ENCODE measurements at places on chromosomes 6 and 20. TPM values are rescaled to one million over a fixed set of nuclear protein-coding genes. Genes with fewer than 3 reads are reported as not detected.

The CALHM4 gene
- polyA plus RNA-seq, result not detected

The BPIFA1 gene
- not detected for polyA plus RNA-seq

- H3K4me3 ChIP-seq, result no peak overlapping the region
- H3K4me1 ChIP-seq, result no peaks in the 10 kb centered on the region
- no peaks in the 10 kb centered on the region for H3K27me3 ChIP-seq
- H3K27ac ChIP-seq, result no peak overlapping the region
- no peaks in the 10 kb centered on the region for H3K36me3 ChIP-seq
Measured at GRCh38 chr20:46970937-46971630, 76.4 kb downstream of the EYA2 start.

DNA sequence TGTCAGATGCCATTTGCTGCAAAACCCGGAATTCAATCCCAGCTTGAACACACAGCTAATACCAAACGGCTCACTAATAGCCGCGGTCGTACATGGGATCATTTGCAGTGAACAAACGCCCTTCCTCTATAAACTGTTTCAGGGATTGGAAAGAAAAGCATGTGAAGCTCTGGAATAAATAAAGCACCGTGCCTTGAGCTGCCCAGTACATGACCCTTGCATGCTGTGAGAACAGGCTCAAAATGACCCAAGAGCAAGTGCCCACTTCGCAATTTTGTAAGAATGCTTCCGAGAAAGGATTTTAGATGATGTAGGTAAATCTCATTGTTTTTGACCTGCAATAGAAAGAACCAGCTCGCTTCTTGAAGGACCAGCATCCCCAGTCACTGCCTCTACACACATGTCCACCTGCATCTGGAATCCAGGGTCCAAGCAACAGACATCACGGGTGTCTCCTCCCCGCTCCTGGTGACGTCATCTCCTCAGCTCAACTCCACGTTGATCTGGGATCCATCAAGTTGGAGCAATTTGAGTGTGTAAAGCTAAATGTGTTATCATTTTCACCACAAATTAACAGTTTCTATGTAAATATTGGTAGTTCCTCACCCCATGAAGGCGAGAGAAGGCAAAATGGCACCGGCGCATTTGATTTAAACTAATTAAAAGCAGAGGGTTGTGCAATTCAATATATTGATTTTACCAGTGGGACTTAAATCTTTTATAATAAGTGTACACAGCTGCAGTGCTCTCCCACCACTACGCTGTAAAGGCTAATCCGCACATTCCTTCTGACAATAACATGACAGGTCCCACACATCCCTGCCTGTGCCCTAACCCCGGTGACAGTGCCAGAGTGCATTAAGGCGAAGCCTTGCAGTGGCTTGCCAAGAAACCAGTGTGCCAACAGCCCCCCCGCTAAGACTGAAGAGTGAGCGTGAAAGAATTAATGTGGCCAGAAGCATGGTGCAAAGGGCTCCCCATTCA, 6.2 kb downstream of the BMP7 start:
- H3K4me3 ChIP-seq, result no peak overlapping the region
- H3K36me3 ChIP-seq, result no peaks in the 10 kb centered on the region
- H3K4me1 ChIP-seq, result no peaks in the 10 kb centered on the region
- H3K27ac ChIP-seq, result no peak overlapping the region
- H3K27me3 ChIP-seq, result no peaks in the 10 kb centered on the region

DNA sequence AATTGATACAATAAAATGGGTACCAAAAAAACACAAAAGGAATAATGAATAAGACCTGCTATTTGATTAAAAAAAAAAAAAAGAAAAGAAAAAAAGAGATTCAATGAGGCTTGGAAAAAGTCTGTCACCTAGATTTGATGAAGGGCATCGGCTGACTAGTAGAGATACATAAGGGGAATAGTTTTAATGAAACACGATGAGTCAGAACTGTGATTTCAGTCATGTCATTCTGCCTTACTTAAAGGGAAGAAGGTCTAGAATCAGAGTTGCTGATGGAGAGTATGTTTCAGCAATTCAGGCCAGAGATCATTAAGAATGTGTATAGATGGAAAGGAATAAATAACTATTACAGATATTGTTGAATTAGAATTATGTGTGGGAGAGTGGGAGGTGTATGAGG, 565.9 kb upstream of the RNF217 start:
- H3K4me3 ChIP-seq, result no peak overlapping the region
- no peak overlapping the region for H3K27ac ChIP-seq
- no peak for DNase-seq
- no peaks in the 10 kb centered on the region for H3K36me3 ChIP-seq

DNA sequence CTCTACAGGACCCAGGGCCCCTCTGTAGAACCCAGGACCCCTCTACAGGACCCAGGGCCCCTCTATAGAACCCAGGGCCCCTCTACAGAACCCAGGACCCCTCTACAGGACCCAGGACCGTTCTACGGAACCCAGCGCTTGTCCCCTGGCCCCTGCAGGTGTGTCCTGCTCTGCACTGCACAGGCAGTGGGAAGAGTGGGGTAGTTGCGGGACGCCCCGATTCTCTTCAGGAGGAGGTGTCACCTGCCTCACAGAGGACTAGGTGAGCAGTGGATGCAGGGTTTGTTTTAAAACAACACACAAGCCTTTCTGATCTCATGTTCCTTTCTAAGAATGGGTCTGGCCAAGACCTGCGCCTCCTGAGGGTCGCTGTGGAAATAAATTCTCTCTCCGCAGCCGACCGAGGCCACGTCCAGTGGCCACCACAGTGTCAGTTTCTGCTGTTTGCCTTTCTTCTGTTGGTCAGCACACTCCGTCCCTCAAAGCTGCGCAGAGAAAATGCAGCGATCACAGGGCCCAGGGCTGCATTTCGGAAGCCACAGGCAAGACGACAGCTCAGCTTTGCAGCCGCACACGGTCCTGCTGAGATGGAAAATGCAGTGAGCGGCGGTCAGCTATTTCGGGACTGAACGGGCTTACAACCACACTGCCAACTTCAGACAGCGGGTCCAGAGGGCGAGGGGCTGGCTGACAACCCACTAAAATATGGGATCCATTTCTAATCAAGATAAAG, 135.2 kb downstream of the DLL1 start:
- H3K4me3 ChIP-seq, result no peak overlapping the region
- no peak for DNase-seq
- H3K36me3 ChIP-seq, result no peaks in the 10 kb centered on the region
- peaks cover 10% of the 10 kb centered on the region for H3K4me1 ChIP-seq
